ENCODE measurements at places on chromosomes 2 and 18.
A peak's percentile ranks its signal among the peaks of the same experiment; 100 is the strongest.

- no peak for DNase-seq
Observed at GRCh38 chr2:165239856-165240515, 772 bp downstream of the SCN2A start.

GRCh38 chr2:1512321-1513289, 99.3 kb downstream of the TPO start:
- DNase-seq, result no peak

DNA sequence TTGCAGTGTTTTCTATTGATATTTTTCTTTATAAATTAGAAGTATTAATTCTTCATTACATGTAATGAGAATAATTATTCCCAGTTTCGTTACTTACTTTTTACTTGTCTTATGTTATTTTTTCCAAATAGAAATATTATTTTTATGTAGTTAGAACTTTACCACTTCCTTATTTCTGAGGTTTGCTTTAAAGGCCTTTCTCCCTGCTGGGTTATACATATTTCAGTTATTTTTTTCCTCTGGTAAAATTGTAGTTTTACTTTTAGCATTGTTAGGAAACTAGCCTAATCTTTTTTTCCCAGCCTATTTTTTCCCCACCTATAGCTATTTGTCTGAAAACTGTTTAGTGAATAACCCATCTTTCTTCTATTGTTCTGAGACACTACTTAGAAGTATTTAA, 17.1 kb downstream of the RNF144A start:
- no peak for DNase-seq

GRCh38 chr2:21299411-21299810, 175.6 kb downstream of the TDRD15 start:
- no peak for DNase-seq

- no peak for DNase-seq
Observed at GRCh38 chr2:74444498-74445318, 3.0 kb upstream of the RTKN start.

- no peak for DNase-seq
Observed at GRCh38 chr18:50917021-50917420, 38.1 kb downstream of the ME2 start.

GRCh38 chr2:240433973-240434727, 1.3 kb upstream of the GPC1 start:
- DNase-seq, result no peak

DNA sequence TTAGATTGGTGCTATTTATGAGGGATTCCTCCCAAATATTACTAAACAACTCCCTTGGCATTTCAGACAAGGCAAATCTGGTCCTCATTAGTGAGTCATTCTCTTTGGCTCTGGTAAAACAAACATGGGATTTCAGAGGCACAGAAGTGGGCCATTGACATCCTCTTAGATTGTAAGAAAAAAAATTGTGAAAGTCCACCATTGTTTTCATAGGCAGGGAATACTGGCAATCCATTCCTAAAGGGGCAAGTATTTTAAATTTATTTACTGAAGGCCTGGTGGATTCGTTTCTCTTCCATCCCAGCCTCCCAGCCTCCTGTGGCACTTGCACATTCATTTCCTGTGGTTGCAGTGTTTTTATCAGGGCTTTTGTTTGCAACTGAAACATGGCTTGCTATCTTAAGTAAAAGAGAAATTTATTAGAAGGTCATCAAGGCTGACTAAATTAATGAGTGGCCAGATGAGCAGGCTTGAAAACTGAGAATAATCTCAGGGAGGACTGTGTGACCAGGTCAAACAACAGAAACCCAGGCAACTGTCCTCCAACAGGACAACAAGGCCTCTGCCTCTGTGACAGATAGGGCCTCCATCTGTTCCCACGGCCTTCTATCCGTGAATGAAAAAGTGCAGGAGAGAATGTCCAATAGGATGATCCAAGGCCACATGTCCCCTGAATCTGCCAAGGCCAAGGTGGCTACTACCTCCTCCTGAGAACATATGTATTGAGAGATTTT, 23.1 kb upstream of the TNFAIP6 start:
- no peak for DNase-seq

- no peak for DNase-seq
Observed at GRCh38 chr2:37779611-37780386, 108.4 kb upstream of the CDC42EP3 start.

DNA sequence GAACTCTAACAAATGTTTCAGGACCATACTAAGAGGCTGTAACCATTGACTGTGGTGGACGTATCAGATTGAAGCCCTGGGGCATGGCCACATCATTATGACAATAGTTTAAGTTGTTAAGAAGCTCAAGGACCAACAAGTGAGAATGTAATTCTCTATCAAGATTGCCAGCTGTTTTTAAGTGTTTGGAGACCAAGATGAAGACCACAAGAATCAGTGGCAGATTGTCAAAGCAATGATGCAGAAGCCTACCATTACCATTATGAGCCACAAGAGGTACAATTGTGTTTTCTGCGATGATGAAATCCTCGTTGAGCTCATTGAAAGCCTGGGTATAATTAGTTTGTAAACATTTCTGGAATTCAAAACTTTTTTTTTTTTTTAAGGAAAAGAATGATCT, 261.1 kb upstream of the ZEB2 start:
- DNase-seq, result no peak

DNA sequence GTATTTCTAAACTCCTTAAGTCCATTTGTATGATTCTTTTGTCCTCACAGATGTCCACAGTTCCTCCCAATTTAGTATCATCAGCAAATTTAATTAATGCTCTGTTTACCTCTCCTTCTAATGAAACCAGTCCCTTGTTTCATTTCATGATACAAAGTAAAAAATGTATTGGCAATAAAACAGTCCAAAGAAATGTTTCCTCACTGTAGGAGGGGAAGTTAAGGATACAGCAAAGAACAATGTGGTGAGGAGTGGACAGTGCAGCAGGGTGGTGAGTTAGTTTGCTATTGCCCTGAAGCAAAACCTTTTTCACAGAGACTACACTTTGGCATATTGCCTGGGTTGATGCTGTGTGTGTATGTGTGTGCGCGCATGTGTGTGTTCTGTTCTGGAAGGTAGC, 401.5 kb downstream of the ARHGAP15 start:
- DNase-seq, result no peak

GRCh38 chr2:120995656-120996190, 260.1 kb downstream of the GLI2 start:
- DNase-seq, result no peak

DNA sequence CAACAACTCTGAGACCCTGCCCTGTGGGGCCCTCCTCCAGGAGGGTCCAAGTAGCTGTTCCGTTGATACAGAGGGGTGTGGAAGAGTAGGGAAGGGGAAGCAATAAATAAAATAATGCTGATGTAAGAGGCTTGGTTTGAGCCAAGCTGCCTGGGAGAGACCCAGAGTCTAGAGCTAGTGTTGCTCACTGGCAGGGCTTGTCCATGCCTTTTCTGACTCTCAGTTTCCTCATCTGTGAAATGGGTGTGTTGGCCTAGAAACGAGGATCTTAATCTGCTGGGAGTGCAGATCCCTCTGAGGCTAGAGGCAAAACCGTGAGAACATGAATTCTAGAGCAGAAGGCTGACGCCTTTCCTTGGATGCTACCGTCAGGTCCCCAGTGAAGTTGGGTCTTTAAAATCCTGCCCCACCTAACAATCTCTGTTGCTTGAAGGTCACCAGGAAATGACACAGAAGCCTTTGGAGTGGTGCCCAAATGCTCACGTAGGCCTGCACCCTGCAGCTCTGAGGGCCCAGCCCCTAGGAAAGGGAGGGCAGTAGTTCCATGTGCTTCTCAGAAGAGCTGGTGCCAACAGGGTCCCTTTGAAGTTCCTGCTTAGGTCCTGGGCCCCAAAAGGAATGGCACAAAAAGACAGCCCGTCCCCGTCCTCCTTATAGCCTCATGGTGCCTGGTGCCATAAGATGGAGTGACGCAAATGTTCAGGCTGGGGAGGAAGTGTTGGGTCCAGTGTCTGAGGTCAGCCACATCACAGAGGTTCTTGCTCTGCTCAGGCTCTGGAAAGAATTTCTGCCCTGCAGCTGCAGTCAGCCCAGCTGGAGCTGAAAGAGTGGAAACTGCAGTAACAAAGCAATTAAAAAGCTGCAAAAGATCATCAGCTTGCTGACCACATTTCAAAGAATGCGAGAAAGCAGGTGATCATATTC, 73.2 kb upstream of the SMAD2 start:
- peak; percentile 31 for DNase-seq

- DNase-seq, result no peak
Observed at GRCh38 chr2:149170156-149170555, 131.7 kb downstream of the LYPD6B start.

DNA sequence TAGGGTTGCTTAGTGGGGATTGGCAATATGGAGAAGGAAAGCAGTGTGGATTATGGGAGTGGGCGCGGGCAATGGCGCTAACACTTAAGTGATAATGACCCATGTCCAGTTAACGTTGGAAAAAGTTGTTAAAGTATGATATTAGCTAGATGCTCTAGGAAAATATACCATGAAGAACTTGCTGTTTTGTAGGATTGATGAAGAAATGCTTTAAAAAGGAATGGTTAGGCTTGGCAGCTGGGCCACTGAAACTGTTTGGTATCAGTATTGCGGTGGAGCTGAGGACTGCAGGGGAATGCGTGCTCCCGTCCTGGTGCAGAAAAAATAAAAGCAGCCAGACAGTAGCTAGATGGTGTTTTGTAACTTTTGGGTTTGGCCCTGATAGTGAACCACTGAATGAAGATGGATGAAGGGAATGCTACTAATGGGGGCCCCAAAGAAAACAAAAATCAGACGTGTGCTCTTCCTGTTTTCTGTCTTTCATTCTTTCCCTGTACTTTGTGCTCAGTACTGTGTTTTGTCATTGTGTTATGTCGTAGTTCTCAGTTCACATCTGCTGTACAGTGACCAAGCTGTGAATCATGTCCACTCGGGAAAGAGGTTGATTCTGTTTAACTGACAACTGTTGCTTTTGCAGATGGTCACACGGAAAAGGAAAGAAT, 999 bp downstream of the INSIG2 start:
- peak; percentile 9 for DNase-seq

DNA sequence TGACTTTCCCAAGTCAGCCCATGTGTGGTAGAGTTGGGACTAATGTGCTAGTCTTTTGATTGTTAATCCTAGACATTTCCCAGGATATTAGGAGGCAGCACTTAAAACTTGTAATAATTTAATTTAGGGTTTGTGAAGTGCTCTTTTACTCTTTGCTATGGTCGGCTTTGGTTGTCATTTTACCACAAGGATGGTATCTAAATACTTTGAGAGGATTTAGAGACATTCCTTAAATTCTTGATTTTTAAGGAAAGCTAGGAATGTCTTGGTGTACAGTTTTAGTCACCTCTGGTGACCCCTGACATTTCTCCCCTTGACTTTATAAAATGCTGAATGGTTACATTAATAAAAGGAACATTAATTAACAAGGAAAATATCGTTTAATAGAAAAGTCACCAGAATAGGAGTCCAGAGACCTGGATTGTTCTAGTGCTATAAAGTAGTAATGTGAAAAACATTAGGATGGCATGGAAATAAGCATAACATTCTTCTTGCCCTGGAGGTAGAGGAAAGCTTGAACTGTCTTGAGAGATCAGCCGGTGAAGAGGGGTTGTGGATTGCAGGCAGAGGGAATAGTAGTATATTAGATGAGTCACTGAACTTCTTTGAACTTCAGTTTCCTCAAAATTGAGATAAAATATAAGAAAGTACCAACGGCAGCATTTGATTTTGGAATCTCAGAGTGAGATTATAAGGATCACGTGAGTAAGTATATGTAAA, 209.2 kb downstream of the MCFD2 start:
- no peak for DNase-seq

DNA sequence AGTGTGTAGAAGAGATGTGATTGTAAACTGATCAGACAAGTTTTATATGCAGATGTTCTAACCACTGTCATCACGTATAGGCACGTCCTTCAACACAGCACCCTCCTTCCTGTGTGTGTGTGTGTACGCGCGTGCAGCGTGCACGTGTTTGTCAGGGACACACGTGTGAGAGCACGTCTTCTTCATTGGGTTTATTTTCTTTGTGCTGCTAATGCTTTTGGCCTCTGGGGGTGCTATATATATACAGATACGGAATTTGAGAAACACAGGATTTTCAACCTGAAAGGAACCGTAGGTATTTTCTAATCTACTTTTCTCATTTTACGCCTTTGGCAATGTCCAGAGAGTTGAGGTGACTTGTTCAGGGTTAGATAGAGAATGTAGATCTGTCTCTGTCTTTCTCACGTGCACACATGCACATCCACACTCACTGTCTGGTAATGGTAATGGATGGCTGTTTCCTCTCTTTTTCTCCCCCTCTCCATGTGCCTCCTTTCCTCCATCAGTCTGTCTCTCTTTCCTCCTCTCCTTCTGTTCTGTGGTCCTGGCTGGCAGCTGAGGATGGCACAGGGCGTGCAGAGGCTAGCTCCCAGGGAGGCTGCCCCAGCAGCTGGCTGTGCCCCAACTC, 13.4 kb upstream of the CELF4 start:
- DNase-seq, result no peak

DNA sequence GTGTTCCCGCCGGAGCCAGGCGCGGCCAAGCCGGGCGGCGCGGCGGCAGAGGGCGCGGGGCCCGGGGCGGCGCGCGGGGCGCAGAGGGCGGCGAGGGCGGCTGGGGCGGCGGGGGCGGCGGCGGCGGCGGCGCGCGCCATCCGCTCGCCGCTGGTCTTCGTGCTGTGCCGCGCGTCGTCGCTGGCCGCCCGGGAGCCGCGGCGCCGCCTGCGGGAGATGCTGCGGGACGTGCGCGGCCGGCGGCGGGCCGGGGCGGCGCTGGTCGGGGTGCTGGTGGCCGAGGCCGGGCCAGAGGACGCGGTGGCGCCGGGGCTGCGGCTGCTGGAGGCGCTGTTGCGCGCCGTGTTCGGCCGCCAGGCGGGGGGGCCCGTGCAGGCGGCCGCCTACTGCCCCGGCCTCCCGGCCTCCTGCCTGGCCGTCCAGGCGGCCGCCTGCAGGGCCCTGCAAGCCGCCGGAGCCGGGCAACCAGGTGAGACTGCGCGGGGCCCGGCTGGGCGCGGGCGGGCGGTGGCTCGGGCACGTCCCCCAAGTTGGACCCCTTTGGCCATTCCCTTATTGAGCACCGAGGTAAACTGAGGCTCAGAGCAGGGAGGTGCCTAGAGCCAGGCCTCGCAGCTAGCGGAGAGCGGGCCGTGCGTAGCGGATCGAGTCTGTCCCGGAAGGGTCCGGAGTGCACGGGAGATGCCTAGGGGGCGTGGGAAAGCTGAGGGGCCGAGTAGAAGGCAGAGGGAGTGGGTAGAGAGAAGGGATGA, 584 bp downstream of the C2orf72 start:
- DNase-seq, result no peak

DNA sequence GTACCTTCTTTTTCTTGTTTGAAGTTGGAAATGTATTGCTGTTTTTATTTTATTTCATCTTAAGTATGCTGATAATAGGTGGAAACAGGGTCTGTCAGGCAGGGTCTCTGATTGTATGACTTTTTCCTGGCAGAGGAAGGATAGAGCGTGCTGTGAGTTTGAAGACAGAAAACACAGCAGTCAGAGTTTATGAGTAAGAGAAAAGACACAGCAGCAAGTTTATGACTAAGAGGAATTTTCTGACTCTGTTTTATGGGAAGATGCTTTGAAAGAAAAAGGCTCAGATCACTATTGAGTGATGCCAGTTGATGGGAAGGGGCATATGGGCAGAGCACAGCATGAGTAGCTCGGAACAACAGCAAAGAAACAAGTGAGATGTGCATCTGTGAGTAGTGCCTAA, 379.1 kb downstream of the MEIS1 start:
- DNase-seq, result no peak

- no peak for DNase-seq
Observed at GRCh38 chr2:85584857-85585780, 888 bp downstream of the VAMP5 start.

- DNase-seq, result no peak
Observed at GRCh38 chr2:27109083-27109482, 9.8 kb downstream of the CGREF1 start.

- no peak for DNase-seq
Observed at GRCh38 chr2:88607416-88607815, 19.8 kb downstream of the EIF2AK3 start.

GRCh38 chr18:24400587-24400986, 3.0 kb upstream of the OSBPL1A start:
- DNase-seq, result no peak
